ENCODE measurements at places on chromosomes 4 and X.

DNA sequence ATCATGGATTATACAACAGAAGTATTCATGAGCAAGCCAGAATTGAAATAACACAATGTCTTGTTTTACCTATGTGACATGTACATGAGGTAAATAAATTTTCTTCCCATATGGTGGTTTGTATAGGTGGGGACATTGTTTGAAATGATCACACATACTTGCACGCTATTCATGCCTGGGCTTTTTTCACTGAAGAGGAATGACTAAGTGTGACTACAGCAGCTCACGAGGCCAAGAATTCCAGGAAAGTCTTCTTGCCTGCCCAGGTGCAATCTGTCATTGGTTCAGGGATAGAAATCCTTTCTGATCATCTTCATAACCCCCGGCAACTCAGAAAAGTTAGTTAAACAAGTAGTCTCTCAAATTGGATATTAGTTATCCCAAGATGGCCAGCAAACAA lies 36.3 kb upstream of the AREG start:
- DNase-seq: no peak

- no peak for DNase-seq
Measured at GRCh38 chr4:18111081-18111480, 89.5 kb upstream of the LCORL start.

DNA sequence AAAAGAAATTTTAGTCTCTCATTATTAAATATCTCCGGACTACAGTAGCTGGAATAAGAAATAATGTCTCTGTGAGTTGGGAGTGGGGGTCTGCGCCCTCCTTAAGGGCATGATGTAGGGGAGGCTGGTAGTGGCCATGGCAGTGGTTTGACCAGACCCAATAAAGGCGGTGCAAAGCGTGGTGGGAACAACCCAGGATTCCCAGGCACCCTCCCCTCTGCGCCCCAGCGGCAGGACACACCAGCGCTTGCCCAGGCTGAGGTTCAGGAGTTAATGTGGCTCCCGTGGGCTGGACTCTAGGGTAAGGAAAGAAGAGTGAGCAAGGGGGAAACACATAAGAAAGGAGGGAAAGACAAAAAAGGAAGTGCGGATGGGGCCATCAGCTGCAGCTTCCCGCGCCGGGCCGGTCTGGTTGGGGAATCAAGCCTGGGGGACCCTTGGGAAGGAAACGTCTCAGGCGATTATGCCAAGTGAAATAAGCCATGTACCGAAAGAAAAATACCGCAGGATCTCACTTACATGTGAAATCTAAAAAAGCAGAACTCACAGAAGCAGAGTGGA lies 157.5 kb upstream of the SMIM31 start:
- no peak for DNase-seq

DNA sequence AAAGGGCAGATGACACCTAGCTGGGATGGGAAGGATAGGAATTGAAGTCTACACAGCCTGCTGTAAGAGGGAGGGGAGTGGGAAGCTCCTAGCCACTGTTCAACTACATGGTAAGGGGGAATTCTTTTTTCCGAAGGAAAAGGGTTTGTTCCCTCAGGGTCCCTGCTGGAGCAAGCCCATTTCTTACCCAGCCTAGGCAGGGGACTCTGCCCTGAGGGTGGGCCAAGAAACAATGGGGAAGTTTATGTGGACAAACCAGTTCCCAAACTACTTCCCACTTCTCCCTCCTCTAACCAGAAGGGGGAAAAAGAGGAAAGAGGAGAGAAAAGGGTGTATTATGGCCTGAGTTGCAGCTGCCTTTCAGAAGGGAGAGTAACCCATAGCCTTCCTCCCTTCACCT lies 13.5 kb upstream of the VSIG4 start:
- DNase-seq: no peak

DNA sequence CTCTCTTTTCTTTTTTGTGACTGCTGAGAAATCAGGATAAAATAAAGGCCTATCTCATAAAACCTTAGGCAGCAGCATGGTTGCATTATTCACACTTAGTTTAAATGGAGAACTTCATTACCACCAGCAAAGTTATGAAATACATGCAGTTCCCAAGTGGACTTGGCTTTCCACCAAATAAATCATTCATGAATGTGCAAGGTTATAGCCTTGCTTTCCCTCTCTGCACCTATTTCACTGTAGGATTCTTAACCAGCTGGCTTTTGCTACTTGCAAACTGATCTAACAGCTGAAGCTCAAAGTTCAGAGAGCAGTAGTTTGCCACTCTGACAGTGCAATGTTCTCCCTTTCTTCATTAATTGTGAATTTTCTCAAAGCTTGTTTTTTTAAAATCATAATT lies 140.1 kb upstream of the SMIM31 start:
- DNase-seq: no peak

DNA sequence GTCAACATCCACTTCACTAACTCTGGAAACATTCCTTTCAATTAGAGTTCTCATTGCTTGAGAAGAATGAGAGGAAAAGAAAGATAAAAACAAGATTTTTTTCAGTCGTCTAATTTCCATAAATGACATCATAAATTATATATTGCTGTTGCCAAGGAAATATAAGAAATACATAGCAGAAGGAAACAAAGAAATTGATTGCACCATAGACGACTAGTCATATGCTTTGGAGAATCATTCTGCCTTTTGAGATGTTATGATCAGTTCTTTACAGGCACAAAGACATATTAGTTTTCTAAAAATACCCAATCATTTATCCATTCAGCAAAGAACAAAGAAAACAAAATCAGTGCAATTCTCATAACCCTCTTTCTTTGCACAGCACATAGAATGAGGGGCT lies 672 bp upstream of the C1QTNF7 start:
- DNase-seq: no peak

DNA sequence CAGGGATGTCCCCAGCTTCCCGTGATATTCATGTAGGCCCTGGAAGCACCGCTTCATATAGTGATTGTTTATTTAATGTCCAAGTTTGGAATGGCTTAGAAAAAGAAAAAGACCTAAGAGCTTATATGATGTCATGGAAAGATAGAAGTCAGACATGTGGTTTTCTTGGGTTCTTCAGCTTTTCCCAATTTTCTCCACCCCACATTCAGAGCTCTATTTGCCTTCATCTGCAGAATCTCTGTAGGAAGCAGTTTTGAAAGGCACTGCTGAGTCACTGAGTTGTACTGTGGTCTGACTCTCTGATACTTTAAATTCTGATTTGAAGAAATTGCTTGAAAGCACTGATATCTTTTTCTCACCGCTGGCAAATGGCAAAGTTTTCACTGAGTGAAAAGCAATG lies 120.6 kb upstream of the EDNRA start:
- no peak for DNase-seq

DNA sequence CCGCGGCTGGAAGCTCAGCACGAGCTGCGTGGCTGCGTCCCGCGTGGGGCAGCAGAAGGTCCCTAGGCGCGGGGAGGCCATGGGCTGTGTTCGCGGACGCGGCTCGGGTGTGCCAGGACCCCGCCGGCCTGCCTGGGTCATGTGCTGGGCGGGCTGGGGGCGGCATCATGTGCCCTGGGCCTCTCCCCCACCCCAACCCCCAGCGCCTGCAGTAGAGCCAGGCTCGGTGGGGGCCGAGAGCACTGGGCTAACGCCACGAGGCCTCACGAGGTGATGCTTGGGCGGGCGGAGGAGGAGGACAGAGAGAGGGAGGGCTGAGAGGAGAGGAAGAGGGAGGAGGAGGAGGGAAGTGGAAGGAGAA lies at the start of gene GPR143:
Gene GPR143, minus strand, starts transcription at position 111 of the 361 bp plus-strand sequence. Its CDS starts 30 bp downstream, at position 81.
- no peak for DNase-seq

- no peak for DNase-seq
Measured at GRCh38 chrX:32987142-32987541, 224.2 kb downstream of the DMD start.

GRCh38 chr4:104344342-104344980 lies 150.2 kb downstream of the CXXC4 start:
- no peak for DNase-seq

- DNase-seq: no peak
Measured at GRCh38 chr4:124936427-124936826, 223.9 kb upstream of the ANKRD50 start.

GRCh38 chr4:723751-724530 lies 18.3 kb downstream of the PCGF3 start:
- DNase-seq: no peak

DNA sequence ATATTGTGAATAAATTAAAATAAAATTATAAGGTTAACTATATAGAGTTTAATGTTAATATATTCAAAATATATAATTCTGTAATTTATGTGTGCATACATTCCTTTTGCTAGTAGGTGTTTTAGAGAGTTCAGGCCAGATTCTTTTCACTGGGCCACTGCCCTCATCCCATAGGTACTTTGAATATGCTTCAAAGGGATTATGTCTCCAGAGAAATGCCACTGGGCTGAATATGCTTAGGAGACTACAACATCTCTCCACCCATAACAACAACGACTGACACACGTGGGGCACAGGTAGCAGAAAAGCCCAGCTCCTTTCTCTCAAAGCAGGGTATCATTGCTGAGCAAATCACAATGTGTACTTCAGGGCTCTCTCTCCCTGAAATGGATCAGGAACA lies 290.9 kb upstream of the TACR3 start:
- DNase-seq: no peak

GRCh38 chr4:104064646-104065577 lies 345.1 kb upstream of the TACR3 start:
- DNase-seq: no peak

DNA sequence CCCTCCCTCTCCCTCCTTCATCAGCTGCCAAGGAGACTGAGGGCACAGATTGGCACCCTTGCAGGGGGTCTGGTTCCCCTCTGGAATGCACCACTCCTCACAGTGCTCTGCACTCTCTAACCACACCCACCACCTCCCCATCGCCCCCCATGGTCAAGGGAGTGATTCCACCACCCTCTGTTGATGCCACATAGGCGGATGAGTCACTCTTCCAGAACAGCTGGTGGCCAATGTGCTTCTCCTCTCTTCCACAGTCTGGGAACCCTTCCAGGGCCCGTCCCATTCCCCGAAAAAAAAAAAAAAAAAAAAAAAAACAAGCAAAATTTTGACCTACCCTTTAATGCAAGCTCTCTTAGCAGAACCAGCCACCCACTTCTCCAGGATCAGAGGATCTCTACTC lies 341.3 kb upstream of the KLF3 start:
- DNase-seq: no peak
